ENCODE measurements at places on chromosomes 6 and 20.

GRCh38 chr6:170006900-170007467 lies 255.6 kb downstream of the ERMARD start:
- DNase-seq = peak; percentile 3

DNA sequence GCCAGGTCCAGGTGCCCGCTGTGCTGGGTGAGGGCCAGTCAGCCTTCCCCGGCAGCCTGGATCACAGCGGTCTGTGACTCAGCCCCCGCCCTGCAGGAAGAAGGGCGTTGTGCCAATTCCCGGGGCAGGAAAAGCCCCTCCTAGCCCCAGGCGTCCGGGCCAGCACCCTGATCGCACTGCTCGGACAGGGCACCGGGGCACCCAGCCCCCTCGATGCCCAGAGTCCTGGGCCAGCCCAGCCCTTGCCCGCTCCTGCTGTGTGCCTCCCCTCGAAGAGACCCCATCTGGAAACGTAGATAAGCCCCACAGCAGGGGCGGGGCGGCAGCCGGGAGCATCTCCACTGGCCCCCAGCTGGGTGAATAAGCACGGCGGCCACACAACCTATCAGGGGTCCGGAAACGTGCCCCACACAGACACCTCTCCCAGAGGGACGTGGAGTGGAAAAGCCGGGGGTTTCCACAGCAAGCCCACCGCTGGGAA lies 9.9 kb downstream of the LAMA5 start:
- no peak for DNase-seq

GRCh38 chr6:163192591-163192990 lies 221.9 kb upstream of the QKI start:
- DNase-seq = no peak

DNA sequence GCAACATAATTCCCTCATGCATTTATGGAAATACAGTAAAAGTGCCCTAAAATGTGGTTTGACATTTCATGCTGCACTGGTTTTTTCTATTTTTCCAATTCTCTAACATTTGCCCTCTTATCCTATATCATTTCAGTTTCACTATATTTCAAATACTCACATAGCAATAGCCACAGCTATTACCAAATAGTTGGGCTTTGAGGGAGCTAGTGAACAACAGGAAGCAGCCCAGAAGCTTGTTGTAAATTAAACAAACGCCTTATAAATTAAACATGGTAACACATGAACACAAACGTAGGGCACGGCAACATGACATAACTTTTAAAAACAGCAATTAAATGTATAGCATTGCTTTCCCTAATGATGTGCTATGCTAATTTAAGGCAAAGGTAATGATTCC lies 469.0 kb downstream of the CDC5L start:
- DNase-seq = no peak

DNA sequence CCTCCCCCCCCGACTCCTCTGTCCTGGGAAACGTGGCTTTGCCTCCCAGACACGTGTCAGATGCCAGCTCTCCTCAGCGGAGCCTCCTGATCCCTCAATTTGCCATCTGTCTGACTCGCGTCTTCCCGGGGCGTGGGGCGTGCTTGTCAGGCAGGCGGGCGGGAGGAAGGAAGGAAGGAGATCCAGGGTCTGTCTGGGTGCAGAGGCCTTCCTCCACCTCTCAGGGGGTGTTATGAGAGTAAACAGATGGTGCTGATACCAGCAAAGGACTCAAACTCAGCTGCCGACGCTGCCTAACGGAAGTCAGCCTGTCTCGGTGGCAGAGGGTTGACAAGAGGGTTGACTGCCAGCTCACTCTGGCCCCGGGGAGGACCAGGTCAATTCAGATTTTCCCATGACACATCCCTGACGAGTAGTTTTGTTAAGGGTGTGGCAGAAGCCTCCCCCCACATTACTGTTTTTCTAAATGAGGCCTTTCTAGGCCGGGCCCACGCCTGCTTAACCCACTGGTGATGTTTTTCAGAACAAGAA lies 17.0 kb downstream of the UQCC2 start:
- DNase-seq = peak; percentile 75

DNA sequence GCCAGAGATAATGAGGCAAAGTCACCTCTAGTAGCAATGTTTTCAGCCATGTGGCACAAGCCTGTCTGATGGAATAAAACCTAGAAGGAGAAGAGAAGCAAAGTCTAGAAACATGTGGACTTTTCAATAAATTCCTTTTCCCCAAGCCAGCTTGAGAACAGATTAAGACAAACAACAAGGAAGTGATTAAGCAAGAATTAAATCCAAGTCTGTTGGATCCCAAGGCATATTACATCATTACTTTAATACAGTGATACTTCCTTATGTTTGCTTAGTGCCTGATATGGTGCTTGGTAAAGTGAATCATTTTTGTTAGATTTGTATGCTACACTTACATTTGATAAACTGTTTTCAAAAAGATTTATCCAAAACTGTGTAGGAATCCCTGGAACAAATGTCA lies 260.3 kb upstream of the FAM83B start:
- DNase-seq = no peak

Data from activated CD4-positive, alpha-beta memory T cell treated with anti-CD3 and anti-CD28 coated beads, Interleukin-2, amount 10 ng/mL, durations not matched to agents 7 days and 5 days (primary cell).